ENCODE measurements at places on chromosomes 11 and 22. TPM values are rescaled to one million over a fixed set of nuclear protein-coding genes. Genes with fewer than 3 reads are reported as not detected.
A peak's percentile ranks its signal among the peaks of the same experiment; 100 is the strongest.

GRCh38 chr22:38712486-38713207, 6.9 kb downstream of the GTPBP1 start:
- no peak overlapping the region for H3K27ac ChIP-seq
- H3K4me3 ChIP-seq = no peak overlapping the region
- DNase-seq = no peak
- H3K36me3 ChIP-seq = no peaks in the 10 kb centered on the region

GRCh38 chr11:16001899-16002426, 354.4 kb downstream of the SOX6 start:
- no peaks in the 10 kb centered on the region for H3K27me3 ChIP-seq
- DNase-seq = no peak
- no peak overlapping the region for H3K4me3 ChIP-seq
- H3K4me1 ChIP-seq = no peaks in the 10 kb centered on the region
- H3K36me3 ChIP-seq = no peaks in the 10 kb centered on the region
- peak overlapping the region; percentile 3 for H3K27ac ChIP-seq

DNA sequence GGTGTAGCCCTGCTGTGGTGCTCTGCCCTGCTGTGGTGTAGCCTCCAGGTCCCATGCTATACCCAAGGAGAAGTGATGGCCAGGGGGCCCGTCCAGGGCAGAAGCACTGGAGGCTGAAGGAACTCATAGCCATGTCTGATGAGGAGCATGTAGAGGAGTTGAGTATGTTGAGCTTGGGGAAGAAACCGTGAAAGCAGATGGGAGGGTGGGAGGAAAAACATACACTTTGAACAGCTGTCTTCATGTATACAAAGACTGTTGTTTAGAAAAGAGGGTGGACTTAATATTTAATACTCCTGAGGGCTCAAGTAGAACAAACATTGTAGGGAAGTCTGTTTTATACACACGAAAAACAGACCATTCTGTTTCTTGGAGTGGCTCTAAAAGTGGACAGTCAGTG, 26.6 kb upstream of the TTC12 start:
- no peak overlapping the region for H3K27ac ChIP-seq
- no peaks in the 10 kb centered on the region for H3K4me1 ChIP-seq
- H3K4me3 ChIP-seq = no peak overlapping the region
- H3K27me3 ChIP-seq = no peaks in the 10 kb centered on the region
- DNase-seq = no peak
- no peaks in the 10 kb centered on the region for H3K36me3 ChIP-seq

- H3K4me3 ChIP-seq = peak overlapping the region; percentile 97
- H3K4me1 ChIP-seq = no peaks in the 10 kb centered on the region
- no peaks in the 10 kb centered on the region for H3K36me3 ChIP-seq
- no peaks in the 10 kb centered on the region for H3K27me3 ChIP-seq
Observed at GRCh38 chr11:124623861-124624525, 1.3 kb downstream of the TBRG1 start.

GRCh38 chr11:60121264-60121663, 32.8 kb downstream of the MS4A2 start:
- no peak overlapping the region for H3K27ac ChIP-seq
- DNase-seq = no peak
- no peaks in the 10 kb centered on the region for H3K36me3 ChIP-seq
- H3K27me3 ChIP-seq = no peaks in the 10 kb centered on the region

Gene CATSPER1
- total RNA-seq = 0.32 TPM

Gene GVQW3
- total RNA-seq = 1.3 TPM

Gene C11orf52
- total RNA-seq = 40.5 TPM

GRCh38 chr11:124207102-124207792, 24.1 kb downstream of the OR10D3 start:
- H3K27ac ChIP-seq = no peak overlapping the region
- no peak for DNase-seq

DNA sequence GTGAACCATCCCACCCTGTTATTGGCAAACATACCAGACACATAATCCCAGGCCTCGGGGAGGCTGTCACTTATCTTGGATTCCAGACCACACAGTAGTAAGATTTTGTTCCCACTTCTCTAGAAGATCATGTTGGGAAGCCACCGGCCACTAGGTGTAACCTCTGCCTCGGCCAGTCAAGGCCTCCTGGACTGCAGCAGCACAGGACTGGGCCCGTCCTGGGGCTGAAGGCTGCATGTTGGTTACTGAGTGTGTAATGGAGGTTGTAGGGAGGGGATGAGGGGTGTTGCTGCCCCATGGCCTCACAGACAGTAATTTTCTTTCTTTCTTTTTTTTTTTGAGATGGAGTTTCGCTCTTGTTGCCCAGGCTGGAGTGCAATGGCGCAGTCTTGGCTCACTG, 92.4 kb upstream of the SYT13 start:
- no peaks in the 10 kb centered on the region for H3K4me1 ChIP-seq
- no peaks in the 10 kb centered on the region for H3K27me3 ChIP-seq
- no peak overlapping the region for H3K4me3 ChIP-seq
- H3K36me3 ChIP-seq = no peaks in the 10 kb centered on the region
- no peak overlapping the region for H3K27ac ChIP-seq
- DNase-seq = no peak

DNA sequence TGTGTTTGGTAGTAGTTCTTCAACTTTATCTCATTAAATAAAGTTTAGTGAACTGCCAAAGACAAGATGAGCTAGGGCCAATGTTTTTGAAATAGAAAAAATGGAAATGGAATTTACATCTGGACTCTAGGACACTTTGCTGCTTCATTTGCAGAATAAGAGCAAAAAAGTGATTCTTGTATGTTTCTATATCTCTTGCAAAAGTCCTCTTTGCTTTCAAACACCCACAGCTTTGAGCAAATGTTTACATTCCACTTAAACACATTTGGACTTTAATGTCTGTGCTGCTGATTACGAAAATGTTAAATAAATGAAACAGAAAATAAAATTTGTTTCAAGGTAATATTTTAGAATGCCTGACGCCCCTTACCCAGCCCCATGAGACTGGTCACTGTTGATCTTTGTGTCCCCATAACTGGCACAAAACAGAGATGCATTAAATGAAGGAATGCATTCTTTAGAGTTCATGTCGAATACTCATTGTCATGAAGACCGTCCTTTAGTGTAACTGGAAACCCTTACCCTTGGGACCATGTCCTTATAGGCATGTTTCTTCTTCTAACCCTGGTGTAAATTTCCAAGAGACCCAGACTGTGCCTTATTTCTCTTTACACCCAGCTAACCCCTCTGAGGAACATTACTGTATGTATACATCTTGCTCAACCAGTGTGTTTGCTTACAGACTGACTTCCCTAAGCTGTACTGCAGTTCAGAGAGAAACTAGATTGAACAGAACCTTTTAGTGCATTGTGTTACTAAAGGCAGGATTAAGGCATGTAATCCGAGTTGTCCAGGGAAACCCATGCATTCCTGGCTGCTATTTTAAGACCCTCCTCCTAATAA, 199.7 kb downstream of the NAV2 start:
- H3K27ac ChIP-seq = no peak overlapping the region
- no peaks in the 10 kb centered on the region for H3K27me3 ChIP-seq
- H3K4me1 ChIP-seq = no peaks in the 10 kb centered on the region
- no peak overlapping the region for H3K4me3 ChIP-seq
- DNase-seq = no peak
- no peaks in the 10 kb centered on the region for H3K36me3 ChIP-seq

Gene OR4D5
- not detected for total RNA-seq

Gene PGA5
- total RNA-seq = 1.6 TPM

- no peaks in the 10 kb centered on the region for H3K36me3 ChIP-seq
- DNase-seq = no peak
- H3K27me3 ChIP-seq = no peaks in the 10 kb centered on the region
Observed at GRCh38 chr11:117837791-117838190, 13.2 kb upstream of the FXYD2 start.

DNA sequence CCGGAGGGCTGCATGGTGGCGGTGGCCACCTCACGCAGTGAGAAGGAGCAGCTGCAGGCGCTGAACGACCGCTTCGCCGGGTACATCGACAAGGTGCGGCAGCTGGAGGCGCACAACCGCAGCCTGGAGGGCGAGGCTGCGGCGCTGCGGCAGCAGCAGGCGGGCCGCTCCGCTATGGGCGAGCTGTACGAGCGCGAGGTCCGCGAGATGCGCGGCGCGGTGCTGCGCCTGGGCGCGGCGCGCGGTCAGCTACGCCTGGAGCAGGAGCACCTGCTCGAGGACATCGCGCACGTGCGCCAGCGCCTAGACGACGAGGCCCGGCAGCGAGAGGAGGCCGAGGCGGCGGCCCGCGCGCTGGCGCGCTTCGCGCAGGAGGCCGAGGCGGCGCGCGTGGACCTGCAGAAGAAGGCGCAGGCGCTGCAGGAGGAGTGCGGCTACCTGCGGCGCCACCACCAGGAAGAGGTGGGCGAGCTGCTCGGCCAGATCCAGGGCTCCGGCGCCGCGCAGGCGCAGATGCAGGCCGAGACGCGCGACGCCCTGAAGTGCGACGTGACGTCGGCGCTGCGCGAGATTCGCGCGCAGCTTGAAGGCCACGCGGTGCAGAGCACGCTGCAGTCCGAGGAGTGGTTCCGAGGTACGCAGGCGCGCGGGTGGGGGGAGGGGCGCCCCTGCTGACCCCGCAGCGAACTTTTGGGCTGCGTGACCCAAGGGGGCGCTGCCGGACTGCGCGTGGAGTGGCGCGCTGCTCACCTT, 670 bp downstream of the NEFH start:
- peaks cover 42% of the 10 kb centered on the region for H3K27me3 ChIP-seq
- DNase-seq = no peak
- H3K4me1 ChIP-seq = no peaks in the 10 kb centered on the region
- H3K36me3 ChIP-seq = no peaks in the 10 kb centered on the region
- H3K4me3 ChIP-seq = peak overlapping the region; percentile 38
- H3K27ac ChIP-seq = no peak overlapping the region

GRCh38 chr11:29018631-29019030, 910.4 kb downstream of the METTL15 start:
- H3K36me3 ChIP-seq = no peaks in the 10 kb centered on the region
- no peak overlapping the region for H3K4me3 ChIP-seq
- no peaks in the 10 kb centered on the region for H3K27me3 ChIP-seq
- DNase-seq = no peak

Gene TSSK2
- not detected for total RNA-seq

DNA sequence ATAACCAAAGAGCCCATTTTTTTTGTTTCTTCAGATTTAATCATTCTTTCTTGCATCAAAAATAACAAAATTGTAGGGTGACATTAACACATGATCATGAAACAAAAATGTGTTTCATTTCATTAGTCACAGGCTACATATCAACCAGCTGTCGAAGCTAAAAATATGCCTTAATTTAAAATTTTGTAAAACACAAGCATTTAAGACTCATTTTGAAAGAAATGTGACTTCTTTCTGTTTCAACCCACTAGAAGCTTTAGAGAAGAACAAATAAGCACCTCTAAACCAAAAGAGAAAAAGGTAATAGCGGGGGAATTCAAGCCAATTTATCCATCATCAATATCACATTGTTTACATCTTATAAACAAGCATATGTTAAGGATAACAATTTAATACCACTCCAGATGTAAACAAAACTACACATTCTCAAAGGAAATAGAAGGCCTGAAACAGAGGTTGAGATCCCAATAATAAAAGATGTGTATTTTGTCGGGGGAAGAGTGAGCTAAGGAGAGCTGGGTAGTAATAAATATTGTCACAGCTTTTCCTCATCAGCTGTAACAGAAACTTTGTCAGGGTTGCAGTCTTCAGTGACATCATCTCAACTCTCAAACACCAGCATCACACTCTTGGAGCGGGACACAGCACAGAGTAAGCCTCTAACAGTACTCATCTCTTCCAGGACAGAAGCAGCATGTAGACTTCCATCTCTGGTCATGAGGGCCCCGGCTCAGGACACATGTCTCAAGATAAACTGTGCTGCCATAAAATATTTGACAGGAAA, 42.0 kb downstream of the ALG9 start:
- no peak for DNase-seq
- H3K4me3 ChIP-seq = no peak overlapping the region
- no peak overlapping the region for H3K27ac ChIP-seq
- H3K36me3 ChIP-seq = no peaks in the 10 kb centered on the region

DNA sequence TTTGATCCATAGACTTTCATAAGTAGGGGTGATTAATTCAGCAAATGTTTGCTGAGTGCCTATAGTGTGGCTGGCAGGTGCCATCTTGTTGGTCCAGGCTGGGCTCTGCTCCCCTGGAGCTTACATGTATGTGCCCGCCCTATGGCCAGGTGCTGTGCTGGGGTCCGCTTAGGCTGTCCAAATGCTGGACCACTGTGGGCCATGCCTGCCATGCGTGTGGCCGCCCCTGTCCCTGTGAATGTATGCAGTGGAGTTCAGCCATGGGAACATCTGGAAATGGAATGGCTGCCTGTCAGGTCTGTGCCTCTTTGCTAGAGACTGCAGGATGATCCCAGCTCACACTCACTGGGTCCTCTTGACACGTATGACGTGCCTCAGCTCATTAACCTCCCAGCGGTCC, 594.6 kb downstream of the TBC1D22A start:
- DNase-seq = no peak
- H3K4me3 ChIP-seq = no peak overlapping the region
- no peaks in the 10 kb centered on the region for H3K36me3 ChIP-seq
- H3K4me1 ChIP-seq = no peaks in the 10 kb centered on the region
- no peak overlapping the region for H3K27ac ChIP-seq

Measured in breast epithelium (tissue), 4 donors.